ENCODE measurements at places on chromosomes 2 and 18.

DNA sequence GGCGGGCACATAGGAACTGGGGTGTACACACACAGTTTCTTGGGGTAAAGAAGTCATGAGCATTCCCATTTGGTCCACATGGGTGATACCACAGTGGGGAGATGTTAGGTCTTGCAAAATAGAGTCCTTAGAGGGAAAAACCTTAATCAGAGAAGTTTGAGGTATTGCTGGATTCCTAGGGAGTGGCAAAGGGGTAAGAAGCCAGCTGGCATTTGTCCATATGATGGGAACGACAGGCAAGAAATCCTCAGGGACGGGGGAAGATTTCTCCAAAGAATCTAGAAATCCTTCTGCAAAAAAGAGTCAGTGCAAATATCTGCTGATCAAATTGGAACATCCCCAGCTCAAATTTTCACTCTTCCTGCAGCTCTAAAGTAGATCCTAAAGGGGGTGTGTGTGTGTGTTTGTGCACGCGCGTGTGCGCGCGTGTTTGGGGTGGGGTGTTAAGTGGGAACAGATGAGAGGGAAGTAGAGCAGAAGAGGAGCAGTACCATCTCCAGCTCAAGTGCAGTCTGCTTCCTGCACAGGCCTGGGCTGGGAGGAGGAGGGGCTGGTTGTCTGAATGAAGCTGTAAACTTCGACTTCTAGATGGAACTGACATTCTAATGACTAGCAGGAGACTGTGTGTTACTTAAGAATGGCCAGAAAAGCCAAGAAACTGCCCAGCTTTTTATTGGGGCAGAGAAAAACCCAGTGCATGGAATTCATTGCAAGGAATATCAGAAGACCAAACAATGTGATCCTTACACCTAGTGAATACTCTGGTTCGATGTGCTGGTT is 168.0 kb downstream of the SPP2 start:
- DNase-seq: no peak

- no peak for DNase-seq
Observed at GRCh38 chr2:151851761-151852160, 23.5 kb upstream of the ARL5A start.

- peak; percentile 5 for DNase-seq
Observed at GRCh38 chr2:46942143-46942526, 26.5 kb upstream of the MCFD2 start.

DNA sequence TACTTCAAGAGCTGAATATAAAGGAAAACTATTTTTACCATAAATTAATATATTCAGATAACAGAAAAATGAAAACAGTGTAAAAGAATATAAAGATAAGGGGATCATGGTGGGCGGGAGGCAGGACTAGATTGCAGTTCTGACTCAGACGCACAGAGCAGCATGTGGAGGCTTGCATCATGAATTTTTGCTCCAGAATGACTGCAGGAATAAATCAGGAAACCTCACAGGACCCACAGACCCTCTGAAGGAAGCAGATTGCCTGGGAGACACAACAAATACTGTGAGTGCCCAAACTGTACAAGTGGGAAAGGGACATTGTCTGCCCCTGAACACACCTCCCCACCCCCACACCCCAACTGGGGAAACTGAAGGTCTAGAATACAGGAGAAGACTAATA is 19.2 kb upstream of the SIGLEC15 start:
- DNase-seq: no peak

DNA sequence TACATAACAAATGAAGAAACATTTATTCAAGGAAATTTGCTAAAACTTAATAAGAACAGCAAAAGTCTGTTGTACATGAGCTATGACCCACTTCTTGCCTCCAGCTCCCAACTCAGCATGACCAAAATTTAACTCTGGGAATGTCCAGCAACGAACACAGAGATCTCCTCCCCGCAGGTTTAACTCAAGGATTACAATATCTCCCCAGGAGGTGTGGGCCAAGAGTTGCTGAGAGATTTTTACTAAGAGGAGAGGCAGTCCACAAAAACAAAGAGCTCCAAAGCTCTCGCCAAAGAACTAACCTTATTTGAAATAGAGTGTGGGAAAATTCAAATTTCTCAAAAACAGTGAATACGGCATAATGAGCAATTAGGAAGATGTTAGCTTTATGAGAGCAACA is 318.5 kb downstream of the GRB14 start:
- DNase-seq: no peak

GRCh38 chr2:158900345-158900744 is 68.1 kb upstream of the TANC1 start:
- no peak for DNase-seq

GRCh38 chr2:199734011-199734410 is 117.0 kb downstream of the FTCDNL1 start:
- no peak for DNase-seq

GRCh38 chr2:165391791-165392190 is 77.7 kb upstream of the CSRNP3 start:
- no peak for DNase-seq

DNA sequence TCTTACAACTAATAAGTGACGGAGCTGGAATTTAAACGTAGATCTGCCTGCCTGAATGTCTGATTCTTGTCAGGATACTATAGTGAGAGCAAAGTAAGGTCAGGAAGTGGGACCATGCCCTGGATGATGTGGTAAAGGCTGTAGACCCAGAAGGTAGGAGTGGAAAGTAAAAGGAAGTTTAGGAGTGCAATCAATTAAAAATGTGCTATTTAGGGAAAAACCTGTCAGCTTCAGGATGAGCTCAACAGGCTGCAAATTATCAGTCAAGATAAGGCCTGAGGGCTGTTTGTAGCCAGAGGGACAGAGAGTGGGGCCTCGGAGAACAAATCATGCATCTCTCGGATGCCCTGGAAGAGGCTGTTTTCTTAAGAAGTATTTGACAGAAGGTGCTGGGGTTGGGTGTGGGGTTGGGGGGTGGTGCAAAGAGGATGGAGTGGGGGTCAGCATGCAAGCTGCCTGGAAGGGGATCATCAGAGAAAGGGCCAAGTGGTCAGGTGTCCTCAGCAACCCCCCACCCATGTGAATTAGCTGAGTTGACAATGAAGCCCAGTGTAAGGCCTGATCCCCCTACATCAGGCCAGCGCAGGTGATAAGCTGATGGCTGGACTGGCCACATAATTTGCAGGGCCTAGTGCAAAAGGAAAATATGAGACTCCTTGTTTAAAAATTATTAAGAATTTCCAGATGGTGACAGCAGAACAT is 53.2 kb upstream of the MAPRE3 start:
- DNase-seq: no peak

DNA sequence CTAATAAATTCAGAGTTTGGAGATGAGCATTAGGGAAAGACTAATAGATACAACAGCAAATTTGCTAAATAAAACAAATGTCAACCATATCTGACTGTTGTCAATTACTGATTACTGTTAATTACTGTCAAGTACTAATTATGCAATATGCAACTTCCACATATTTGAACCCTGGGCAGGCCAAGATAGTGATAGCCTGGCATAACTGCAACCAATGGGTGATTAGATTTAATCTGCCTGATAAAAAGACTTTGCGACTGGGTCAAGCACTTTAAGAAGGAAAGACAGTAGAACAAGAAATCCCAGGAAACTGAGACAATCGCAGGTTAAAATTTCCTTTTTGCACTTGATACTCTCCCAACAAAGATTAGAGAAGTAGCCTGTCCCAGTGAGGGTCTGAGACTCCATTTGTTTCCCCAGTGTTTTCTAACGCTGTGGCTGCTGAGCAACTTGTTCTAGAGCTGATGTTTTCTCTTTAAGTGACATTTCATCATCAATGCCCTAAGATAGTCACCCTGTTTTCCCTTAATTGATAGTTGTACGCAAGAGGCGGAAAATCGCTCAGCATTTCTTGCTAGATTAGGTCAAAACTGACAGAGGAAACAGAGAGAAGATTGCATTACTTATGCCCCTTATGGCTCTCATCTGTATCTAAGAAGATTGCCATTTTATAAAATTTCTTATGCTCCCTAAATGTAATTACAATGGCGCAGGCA is 17.8 kb downstream of the ARHGAP15 start:
- no peak for DNase-seq

GRCh38 chr2:232533944-232534710 is 5.4 kb upstream of the CHRNG start:
- DNase-seq: no peak

- no peak for DNase-seq
Observed at GRCh38 chr2:141534666-141535362, 596.0 kb downstream of the LRP1B start.
